ENCODE measurements at places on chromosomes 2 and 18. TPM values are rescaled to one million over a fixed set of nuclear protein-coding genes. Genes with fewer than 3 reads are reported as not detected.

Gene SLC11A1
- total RNA-seq: 1.2 TPM

Gene DNER
- 111 TPM for total RNA-seq

Gene GAREM1
- 9.5 TPM for total RNA-seq

Gene MARCHF4
- total RNA-seq: 1.7 TPM

Gene GAD1
- not detected for total RNA-seq

Gene TLX2
- 0.40 TPM for total RNA-seq

Gene SIX3
- 0.17 TPM for total RNA-seq

DNA sequence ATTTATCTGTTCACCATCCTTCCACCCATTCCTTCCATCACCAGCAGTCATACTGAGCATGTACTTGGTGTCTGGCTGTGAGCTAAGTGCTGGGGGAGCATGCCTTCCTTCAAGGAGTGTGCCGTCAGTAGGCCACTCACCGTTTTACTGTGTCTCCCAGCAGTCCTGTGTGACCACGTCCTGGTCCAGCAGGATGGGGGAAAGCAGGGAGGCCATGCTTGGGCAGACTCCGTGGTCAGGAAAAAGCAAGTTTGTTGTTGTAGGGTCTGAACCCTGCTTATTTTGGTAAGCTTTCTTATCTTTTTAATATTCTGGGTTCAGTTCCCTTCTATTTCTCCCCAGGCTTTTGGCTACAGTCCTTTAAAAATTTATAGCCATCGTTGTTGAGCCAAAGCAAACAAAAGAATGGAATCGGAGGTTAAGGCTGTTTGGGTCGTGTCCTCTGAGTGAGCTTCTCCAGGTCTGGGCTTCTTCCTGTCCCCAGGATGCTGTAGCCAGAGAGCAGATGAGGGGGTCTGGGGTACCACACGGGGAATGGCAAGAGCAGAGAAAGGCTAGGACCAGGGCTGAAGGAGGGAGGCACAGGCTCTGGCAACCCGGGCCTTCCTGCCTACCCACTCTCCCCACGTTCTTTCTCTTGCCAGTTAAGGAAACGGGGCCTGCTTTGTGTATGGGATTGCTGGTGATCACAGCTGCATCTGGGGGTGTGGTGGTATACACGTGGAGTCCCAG is 13.5 kb downstream of the SLC30A3 start:
- no peak for DNase-seq

GRCh38 chr2:64998658-64999061 is 9.5 kb downstream of the SLC1A4 start:
- no peak for DNase-seq

- no peak for DNase-seq
Observed at GRCh38 chr18:9038277-9038871, 64.1 kb upstream of the NDUFV2 start.

- DNase-seq: no peak
Observed at GRCh38 chr18:29925566-29925965, 1117.0 kb downstream of the DSC3 start.

GRCh38 chr18:8779251-8779650 is 73.9 kb downstream of the MTCL1 start:
- DNase-seq: no peak

DNA sequence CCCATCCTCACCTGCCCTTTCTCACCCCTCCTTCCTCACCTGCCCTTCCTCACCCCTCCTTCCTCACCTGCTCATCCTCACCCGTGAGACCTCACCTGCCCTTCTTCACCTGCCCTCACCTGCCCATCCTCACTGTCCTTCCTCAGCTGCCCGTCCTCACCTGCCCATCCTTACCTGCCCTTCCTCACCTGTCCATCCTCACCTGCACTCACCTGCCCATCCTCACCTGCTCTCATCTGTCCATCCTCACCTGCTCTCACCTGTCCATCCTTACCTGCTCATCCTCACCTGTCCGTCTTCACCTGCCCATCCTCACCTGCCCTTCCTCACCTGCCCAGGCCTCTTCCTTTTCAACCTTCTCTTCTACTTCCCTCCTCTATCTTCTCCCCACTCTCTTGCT is 34.4 kb downstream of the KCNG2 start:
- DNase-seq: no peak

DNA sequence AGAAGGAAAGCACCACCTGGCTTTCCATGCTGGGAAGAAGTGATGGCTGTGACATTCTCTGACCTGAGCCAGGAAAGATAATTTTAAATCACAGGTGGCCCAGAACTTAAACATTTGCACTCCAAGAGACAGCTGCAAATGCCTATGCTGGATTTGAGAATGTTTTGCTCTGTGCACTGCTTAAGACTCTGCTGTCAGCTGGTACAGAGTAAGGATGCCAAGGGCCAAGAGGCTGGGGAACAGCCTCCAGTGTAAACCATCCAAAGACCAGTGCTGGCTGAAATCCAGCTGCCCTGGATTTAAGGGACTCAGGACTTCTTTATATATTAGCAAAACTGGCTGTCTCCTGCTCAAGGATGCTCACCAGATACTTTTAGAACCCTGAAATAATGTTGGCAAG is 3.9 kb downstream of the HOXD8 start:
- no peak for DNase-seq

GRCh38 chr18:51802569-51803428 is 537.2 kb upstream of the DCC start:
- DNase-seq: no peak

DNA sequence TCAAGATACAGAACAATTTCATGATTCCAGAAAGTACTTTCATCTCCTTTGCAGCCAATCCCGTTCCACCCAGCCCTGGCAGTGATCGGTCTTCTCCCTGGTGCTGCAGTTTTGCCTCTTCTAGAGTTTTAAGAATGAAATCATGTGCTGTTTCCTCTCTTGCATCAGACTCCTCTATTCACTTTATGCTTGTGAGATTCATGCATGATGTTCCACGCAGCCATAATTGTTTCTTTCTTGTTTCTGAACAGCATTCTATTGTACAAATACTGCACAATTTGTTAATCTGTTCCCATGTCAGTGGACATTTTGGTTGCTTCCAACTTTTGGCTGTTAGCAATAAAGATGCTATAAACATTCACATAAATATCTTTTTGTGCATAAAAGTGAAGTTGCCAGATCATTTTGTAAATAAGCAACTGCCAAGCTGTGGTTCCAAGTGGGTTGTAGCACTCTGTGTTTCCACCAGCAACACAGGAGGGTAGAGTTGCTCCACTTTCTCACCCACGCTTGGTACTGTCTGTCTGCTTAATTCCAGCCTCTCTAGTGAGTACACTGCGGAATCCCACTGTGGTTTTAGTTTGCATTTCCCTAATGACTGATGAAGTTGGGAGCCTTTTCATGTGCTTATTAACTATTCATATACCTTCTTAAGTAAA is 104.5 kb downstream of the TWIST2 start:
- DNase-seq: no peak

GRCh38 chr2:112277596-112278220 is 2.3 kb downstream of the ZC3H6 start:
- no peak for DNase-seq
